ENCODE measurements at places on chromosomes 16 and 17. TPM values are rescaled to one million over a fixed set of nuclear protein-coding genes. Genes with fewer than 3 reads are reported as not detected.

Gene C1QTNF8
- not detected for total RNA-seq

Gene ST6GALNAC2
- total RNA-seq: not detected

Gene TNFSF13
- 2.1 TPM for total RNA-seq

DNA sequence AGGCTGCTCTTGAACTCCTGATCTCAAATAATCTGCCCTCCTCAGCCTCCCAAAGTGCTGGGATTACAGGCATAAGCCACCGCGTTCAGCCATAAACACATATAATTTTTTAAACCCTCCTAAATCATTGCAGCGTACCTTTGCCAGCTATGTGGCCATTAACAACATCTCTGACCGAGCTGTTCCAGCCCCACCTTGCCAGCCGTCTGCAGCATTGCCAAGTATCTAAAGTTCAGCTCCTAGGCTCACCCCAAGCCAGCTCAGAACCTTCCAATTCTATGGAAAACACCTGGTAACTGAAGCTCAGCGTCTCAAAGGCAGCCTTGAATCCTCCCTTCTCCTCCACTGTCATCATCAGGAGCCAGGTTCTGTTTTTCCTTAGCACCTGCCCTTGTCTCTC is 5.1 kb upstream of the MEIOB start:
- DNase-seq: no peak

DNA sequence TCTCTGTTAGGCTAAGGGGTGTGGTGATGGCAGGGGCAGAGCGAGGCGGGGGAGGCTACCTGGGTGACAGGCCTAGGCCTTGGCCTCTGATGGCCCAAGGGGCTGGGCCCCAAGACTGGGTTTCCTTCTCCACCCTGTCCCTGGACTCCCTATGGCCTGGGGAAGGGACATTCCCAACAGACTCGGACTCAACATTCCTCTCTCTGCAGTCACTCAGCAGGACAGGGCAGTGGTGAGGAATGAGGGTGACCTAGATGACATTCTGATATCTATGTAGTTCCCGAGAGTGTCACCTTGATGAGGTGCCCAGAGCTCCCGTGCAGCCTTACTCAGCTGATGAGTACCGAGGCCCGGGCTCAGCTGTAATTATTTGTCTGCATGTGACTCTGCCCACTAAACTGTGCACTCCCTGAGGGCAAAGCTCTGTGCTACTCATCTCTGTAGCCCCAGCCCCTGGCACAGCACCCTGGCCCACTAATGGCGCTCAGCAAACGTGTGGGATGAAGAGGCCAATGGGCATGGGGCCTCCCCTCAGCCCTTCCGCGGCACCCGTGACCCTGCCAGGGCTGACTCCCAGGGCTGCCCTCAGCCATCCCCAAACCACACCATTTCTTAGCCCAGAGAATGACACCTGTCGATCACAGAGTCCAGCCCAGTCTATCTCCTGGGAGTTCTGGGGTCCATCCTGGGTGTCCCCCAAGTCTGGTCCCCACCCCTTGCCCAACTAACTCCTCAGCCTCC is 2.2 kb downstream of the PLCD3 start:
- DNase-seq: no peak

- DNase-seq: no peak
Observed at GRCh38 chr17:50148226-50149090, 2.0 kb downstream of the PPP1R9B start.

Gene CIITA
- 0.06 TPM for total RNA-seq

Gene TMC6
- total RNA-seq: 73.1 TPM
